ENCODE measurements at places on chromosomes 2 and 18.

GRCh38 chr2:10296142-10296541 lies 6.6 kb upstream of the HPCAL1 start:
- no peak for DNase-seq

- no peak for DNase-seq
Measured at GRCh38 chr2:209138079-209138478, 285.8 kb upstream of the MAP2 start.

GRCh38 chr2:40886655-40887054 lies 434.8 kb upstream of the SLC8A1 start:
- DNase-seq = no peak

GRCh38 chr2:231900972-231901371 lies 25.2 kb downstream of the NPPC start:
- no peak for DNase-seq
